ELR (cell line): ENCODE measurements at places on chromosomes 2 and 18.

GRCh38 chr2:108377401-108377800 lies 353 bp upstream of the SULT1C4 start:
- no peak for DNase-seq

- peak; percentile 79 for DNase-seq
Measured at GRCh38 chr2:195756218-195756942, 99.4 kb downstream of the SLC39A10 start.

DNA sequence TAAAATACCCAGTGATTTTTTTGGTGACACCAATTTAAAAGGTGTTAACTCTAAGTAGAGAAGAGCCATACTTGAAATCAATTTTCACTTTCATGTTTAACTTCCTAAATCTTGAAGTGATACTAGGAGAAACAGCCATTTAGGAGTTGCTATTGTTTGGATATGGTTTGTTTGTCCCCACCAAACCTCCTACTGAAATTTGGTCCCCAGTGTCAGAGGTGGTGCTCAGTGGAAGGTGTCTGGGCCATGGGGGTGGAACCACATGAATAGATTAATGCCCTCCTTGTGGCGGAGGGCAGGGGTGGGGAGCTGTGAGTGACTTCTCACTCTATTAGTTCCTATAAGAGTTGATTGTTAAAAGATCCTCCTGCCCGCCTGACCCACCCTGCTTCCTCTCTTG lies 377.9 kb downstream of the DLGAP1 start:
- DNase-seq, result no peak

DNA sequence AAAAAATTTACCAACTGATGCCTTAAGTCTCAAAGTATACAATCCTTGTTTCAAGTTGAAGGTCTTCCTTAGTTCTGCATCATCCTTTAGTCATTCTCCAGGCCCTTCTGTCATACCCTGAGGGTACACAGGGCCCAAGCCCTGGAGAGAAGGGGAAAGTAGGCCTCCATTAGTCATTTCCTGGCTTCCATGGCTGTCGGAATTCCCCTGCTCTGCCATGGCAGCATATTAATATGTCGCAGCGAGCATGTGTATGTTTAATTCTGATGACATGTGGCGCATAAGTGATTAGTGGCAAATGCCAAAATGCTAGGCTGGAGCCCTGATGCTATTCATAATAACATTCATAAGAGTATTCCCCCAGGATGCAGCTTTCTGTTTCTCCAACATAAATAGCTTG lies 22.1 kb downstream of the GPR39 start:
- DNase-seq, result peak; percentile 99

GRCh38 chr2:65790676-65790935 lies 358.2 kb upstream of the SPRED2 start:
- DNase-seq, result no peak

GRCh38 chr2:145546091-145546490 lies 1026.2 kb upstream of the ZEB2 start:
- DNase-seq, result peak; percentile 42

- no peak for DNase-seq
Measured at GRCh38 chr18:27143580-27144287, 41.4 kb downstream of the CHST9 start.

- DNase-seq, result no peak
Measured at GRCh38 chr2:236010920-236011685, 157.1 kb downstream of the GBX2 start.

GRCh38 chr2:128638341-128639119 lies 319.9 kb upstream of the HS6ST1 start:
- DNase-seq, result no peak

DNA sequence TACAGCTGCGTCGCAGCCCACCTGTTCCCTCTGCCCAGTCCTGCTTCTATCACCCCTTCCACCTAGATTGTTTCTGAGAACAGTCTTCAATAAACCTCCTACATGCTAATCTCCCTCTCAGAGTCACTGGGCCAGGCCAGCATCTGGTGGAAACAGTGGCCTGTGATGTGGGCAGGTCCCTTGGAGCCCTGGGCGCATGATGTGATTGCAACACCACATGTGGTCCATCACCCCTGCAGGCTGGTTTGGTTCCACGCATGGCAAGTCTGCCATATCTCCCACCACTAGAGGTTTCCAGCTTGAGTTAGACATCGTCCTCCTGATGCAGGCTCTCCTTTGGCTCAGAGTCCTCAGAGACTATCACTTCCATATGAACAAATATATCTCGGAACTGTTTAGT lies 83.5 kb downstream of the PRKCE start:
- no peak for DNase-seq

GRCh38 chr18:42533009-42533575 lies 578.1 kb downstream of the PIK3C3 start:
- DNase-seq, result no peak

GRCh38 chr18:7856733-7857132 lies 289.6 kb downstream of the PTPRM start:
- peak; percentile 35 for DNase-seq

GRCh38 chr2:129103936-129104878 lies 785.5 kb upstream of the HS6ST1 start:
- DNase-seq, result no peak

GRCh38 chr2:101731221-101732054 lies 33.9 kb downstream of the MAP4K4 start:
- no peak for DNase-seq

GRCh38 chr2:30673127-30673526 lies 134.1 kb downstream of the CAPN13 start:
- no peak for DNase-seq

GRCh38 chr18:154151-154550 lies 4.2 kb upstream of the USP14 start:
- peak; percentile 4 for DNase-seq

- peak; percentile 57 for DNase-seq
Measured at GRCh38 chr18:8443505-8443904, 165.7 kb upstream of the RAB12 start.

DNA sequence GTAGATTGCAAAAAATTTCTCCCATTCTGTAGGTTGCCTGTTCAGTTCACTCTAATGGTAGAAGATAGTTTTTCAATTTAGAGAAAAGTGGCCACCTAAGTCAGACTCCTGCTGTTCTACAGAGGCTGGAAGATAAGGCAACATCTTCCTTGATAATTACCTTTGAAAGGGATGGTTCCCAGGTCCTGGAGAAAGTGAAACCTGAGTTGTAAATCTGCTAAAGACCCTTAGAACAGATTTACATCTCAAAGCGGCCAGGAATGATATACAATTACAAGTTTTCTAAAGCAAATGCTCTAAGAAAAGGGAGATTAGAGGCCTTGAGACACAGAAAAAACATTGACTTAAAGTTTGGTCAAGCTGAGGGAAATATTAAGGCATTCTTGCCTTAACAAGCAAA lies 1350.2 kb upstream of the FAM98A start:
- no peak for DNase-seq

GRCh38 chr2:7567646-7568045 lies 650.4 kb downstream of the RNF144A start:
- DNase-seq, result no peak

- no peak for DNase-seq
Measured at GRCh38 chr2:197885587-197885986, 81.2 kb downstream of the PLCL1 start.

- DNase-seq, result peak; percentile 99
Measured at GRCh38 chr2:223725494-223725893, 111.9 kb downstream of the AP1S3 start.

- no peak for DNase-seq
Measured at GRCh38 chr18:2680216-2680792, 24.8 kb downstream of the SMCHD1 start.

DNA sequence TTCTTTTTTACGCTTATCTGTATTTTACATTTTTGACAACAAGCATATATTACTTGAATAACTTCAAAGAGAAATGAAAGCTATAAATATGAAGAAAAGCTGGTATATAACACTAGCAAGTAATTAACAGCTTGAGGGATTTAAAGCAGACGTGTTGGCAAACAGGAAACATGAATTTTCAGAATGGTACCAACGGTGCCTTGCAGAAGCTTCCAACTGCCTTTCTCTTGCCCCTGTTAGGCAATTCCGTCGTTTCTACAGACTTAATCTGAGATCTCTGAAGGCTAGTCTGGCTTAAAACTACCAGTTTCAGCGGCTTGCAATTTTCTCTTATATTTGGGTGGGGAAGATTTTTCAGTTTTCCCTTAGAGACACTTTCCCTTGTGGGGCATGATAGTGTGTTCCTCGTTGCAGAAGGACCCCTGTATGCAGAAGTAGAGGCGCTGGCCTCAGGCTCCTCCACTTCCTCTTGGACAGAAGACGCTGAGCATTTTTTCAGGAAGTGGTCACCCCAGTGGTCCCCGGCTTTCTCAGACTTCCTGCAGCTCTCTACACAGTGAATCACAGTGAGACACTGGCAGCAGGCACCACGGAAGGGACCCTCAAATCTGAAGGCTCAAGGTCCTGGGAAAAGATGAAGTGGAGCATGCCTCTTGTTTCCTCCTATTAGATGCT lies 56.2 kb upstream of the SLC16A14 start:
- DNase-seq, result peak; percentile 42

GRCh38 chr2:150732064-150732463 lies 244.6 kb upstream of the RND3 start:
- DNase-seq, result peak; percentile 82

- peak; percentile 31 for DNase-seq
Measured at GRCh38 chr18:4017480-4017879, 437.6 kb downstream of the DLGAP1 start.

- DNase-seq, result no peak
Measured at GRCh38 chr18:58275176-58275575, 231.2 kb downstream of the NEDD4L start.

GRCh38 chr2:235034265-235035118 lies 82.7 kb downstream of the SH3BP4 start:
- DNase-seq, result no peak

GRCh38 chr2:172231508-172231907 lies 128.8 kb upstream of the DLX2 start:
- no peak for DNase-seq

- no peak for DNase-seq
Measured at GRCh38 chr2:76450024-76450475, 739.3 kb upstream of the GCFC2 start.

- DNase-seq, result no peak
Measured at GRCh38 chr18:31482051-31482450, 15.9 kb upstream of the DSG2 start.

- no peak for DNase-seq
Measured at GRCh38 chr2:74001781-74002504, 17.2 kb downstream of the TET3 start.

- no peak for DNase-seq
Measured at GRCh38 chr18:2971741-2972552, 41.0 kb downstream of the LPIN2 start.

DNA sequence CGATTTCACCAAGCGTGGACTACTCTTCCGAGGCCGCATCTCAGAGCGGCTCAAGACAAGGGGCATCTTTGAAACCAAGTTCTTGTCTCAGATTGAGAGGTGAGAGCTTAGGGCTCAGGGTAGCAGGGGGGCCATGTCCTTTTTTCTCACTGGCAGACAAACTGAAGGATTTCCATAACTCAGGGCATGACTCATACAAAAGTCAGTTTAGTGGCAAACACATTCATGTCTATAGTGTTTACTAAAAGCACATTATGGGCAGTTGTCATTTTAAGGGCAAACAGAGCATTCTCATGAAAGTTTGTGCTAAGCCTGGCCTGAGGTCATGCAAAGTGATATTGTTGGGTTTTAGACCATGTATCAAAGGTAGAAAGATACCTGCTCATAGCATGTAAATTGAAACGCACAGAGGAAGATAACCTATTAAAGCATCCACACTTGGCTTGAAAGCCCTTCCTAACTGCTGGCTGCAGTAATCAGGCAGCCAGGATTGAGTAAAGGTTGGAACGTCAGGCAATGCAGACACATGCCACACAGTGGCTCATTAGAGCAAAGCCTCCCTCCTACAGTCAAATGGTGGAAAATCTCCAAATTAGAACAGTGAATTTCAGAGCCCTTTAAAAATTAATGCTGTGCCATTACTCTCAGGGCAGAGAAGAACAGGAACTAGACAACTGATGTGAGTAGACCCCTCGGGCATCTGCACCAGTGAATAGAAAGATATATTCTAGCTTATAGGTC lies 54.2 kb downstream of the HK2 start:
- DNase-seq, result peak; percentile 82

DNA sequence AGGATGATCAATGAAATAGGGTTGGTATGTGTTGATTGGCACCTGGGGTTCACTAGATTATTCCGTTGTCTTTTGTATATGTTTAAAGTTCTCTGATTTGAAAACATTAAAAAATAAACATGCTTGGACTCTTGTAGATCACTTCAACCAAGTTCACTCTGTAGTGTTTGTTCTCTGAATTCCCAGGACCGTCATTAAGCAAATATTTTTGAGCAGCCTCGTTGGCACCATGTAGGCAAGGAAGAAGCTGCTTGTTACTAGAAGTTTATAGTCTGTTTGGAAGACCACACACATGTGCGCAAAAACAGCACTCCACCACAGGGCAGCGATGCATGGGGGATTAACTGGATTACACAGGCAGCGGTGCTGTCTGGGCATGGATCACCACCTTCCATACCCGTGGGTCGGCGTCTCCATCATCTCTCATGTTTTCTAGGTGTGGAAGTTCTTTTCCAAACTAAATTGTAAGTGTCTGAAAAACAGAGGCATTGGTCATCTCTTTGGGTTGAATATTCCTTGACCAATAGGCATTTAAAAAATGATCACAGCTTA lies 212.2 kb downstream of the FHOD3 start:
- DNase-seq, result no peak

GRCh38 chr2:26493566-26493965 lies 15.6 kb upstream of the OTOF start:
- no peak for DNase-seq

GRCh38 chr2:187168720-187169713 lies 279.0 kb downstream of the CALCRL start:
- no peak for DNase-seq

DNA sequence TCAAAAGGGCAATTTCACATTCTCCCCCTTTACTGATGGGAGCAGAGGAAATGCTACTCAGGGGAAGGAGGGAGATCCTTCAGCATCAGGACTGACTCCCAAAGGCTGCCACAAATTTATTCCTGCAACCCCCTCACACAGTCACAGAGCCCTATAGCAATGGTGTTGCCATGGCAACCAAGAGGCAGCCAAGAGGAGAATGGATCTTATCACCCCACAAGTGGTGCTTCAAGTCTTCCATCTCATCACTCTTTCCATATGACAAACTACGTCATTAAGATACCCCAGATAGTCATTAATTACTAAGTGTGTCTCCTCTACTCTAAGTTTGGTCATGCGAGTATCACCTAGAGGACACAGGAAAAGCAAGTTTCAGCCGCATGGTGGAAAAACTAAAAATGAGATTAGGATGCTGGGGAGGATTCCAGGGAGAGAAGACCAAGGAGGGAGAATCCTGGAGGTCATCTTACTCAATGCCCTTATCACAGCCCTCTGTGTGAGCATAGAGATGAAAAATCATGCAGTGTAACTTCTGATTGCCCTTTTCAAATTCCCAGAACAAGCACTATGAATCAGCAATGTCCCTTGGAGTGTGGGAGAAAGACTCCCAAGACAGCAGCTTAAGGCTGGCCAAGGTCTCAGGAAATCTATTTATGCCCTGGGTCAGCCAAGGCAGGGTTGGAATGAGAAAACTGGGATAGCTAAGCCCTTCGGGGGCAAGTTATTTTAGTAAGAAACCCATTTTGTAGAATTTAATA lies 885.7 kb upstream of the KLHL29 start:
- DNase-seq, result no peak
